LNCaP clone FGC (cell line): ENCODE measurements at places on chromosomes 1 and 21.

DNA sequence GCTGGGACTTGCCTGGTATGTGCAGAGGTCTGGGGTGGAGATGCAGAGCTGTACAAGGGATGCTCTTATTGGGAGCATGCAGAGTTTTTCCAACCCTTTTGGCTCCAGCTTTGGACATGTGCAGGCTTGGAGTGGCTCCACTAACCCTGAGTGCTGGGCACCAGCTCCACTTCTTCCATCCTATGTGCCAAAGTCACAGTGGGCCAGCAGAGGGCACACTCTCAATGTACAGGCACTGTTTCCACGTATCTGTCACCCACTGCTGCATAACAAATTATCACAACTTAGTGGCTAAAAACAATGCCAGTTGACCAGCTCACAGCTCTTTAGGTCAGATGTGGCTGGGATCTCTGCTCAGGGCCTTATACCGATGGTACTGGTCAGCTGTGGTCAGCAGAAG, 631.8 kb downstream of the AJAP1 start:
- no peak for DNase-seq

GRCh38 chr1:205488074-205488723, 16.3 kb upstream of the CDK18 start:
- no peak for DNase-seq

- no peak for DNase-seq
Measured at GRCh38 chr1:94481473-94481933, 60.1 kb downstream of the F3 start.

GRCh38 chr1:7541629-7542028, 229.5 kb upstream of the VAMP3 start:
- DNase-seq: no peak

DNA sequence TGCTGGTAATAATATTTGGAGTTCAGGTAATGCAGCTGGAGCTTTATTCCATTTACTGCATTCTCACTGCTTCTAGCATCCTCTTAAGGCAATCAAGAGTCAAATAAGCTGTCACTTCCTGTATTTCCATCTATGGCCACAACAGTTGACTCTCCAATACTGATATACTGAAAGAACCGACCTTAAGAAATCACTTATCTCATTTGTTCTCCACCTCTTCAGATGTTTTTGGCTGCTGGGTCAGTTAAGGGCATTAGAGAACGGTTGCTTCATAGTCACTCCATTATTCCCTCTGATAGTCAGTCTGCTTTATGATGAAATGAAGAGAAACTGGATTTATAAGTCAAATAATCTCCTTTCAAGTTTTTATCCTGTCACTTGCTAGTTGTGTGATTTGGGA, 14.2 kb upstream of the RGS4 start:
- no peak for DNase-seq

DNA sequence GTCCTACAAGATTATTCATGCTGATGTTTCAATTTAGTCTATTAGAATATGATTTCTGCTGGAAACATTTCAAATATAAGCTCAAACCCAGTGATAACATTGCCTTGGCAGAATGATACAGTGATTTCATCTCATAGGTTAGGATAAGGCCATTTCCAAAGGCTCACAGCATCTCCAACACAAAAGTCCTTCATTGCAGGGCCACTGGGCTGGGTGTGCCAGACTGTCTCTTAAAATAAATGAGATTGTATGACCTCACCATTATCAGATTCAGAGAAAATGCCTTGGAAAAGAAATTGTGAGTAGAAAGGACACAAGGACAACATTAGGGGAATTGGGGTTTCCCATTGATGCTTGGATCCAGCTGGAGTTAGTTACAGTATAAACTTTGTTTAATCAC, 30.4 kb downstream of the NGF start:
- no peak for DNase-seq

- DNase-seq: peak; percentile 62
Measured at GRCh38 chr21:25297117-25297516, 310.2 kb downstream of the MRPL39 start.

GRCh38 chr1:180167021-180167701, 12.5 kb downstream of the QSOX1 start:
- DNase-seq: no peak
